H54 (cell line): ENCODE measurements at places on chromosomes 2 and 18.

DNA sequence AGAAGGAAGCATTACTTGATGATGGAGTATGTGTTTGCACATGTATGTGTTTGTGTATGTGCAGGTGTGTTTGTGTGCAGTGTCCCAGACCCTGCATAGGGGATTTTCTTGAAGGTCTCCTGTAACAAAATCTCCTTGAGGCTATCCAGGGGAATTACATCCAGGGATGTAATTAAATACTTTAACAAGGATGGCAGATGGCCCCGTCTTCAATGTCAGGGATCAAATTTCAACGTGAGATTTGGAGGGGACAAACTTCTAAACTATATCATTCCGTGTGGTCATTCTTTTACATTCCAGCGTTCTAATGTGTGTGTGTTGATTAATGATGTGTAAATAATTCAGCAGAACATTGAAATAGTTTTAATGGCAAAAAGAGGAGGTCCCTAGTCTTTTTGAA, 3.3 kb downstream of the UGT1A9 start:
- no peak for DNase-seq

GRCh38 chr2:233063976-233064411, 3.9 kb downstream of the INPP5D start:
- DNase-seq = no peak

- no peak for DNase-seq
Measured at GRCh38 chr2:238713198-238713826, 134.6 kb upstream of the TWIST2 start.

DNA sequence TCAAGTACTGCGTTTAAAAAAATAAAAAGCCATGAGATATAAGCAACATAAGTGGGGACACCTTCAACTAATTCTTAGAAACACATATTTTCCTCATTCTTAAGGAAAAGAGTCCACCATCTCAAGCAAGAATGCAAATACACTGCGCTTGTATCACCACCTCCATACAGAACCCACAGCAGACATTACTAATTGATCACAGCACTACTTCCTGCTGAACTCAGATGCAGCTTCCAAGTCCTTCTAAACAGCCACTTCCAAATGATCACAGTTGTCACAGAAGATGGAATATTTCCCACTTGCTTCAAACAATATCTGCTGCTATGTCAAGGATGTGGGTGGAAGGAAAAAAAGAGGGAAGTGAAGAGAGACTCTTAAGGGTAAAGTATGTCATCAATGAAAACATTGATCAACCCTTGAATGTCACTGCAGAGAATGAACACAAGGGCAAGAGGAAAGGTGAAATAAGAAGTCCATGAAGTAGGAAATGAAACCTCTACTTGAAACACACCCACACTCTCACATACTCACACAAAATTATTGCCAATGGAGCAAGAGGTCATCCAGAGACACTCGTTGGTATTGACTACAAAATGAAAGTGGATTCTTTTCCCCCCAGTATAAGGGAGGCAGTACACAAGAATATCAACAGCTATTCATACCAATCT, 22.1 kb downstream of the TGFA start:
- DNase-seq = no peak

DNA sequence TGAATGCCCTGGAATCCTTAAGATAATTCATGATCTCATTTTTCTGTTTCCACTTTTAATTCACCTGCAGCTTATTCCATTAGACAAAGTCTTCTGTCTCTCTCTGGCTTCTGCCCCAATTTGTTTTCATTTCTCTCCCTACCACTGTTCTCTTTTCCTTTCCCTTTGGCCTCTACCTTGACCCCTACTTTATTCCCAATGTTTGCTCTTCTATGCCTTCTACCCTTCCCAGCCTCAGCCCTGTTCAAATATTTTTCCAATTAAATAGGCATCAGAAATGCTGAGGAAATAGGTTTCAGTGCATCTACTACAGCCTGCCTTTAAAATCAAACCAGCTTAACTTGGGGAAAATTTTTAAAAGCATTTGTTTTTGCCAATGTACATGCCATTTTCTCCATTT, 443.7 kb upstream of the CWC22 start:
- no peak for DNase-seq

DNA sequence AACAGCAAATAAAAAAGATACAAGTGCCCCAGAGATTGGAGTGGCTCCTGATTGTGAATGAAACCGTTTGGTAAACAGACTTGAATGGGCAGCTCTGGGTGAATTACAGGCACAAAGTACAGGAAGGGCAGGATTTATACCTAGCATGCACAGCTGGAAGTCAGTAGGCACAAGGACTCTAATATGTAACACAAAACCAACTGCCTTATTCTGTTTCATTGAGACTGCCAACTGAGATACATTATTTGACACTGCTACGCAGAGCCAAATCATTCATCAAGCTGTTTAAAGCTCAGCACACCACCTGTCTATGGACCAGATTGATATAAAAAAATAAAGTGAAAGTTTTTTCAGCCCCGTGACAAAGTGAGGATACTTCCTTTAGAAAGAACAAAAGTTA, 541.2 kb downstream of the NUP35 start:
- DNase-seq = no peak

GRCh38 chr2:107728586-107728985, 98.1 kb upstream of the RGPD4 start:
- DNase-seq = no peak

GRCh38 chr2:168392024-168392423, 64.0 kb upstream of the CERS6 start:
- DNase-seq = no peak

DNA sequence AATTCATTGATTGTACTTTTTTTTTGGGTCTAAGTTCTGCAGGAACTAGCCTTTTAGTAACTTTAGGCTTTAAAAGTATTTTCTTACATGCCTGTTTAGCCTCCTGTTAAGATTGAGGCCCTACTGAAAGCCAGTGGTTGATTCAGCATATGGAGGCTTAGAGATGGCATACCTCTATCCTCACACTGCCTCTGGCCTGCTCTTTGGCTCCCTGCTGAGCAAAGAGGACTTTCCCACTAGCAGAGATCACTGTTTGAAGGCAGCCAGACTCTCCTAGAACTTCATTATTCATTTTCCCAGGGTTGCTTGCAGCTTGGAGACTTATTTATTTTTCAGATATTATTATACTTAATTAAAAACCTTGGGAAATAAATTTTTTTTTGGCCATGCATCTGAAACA, 405.6 kb upstream of the MEX3C start:
- no peak for DNase-seq

- DNase-seq = no peak
Measured at GRCh38 chr18:45662468-45662867, 47.2 kb downstream of the SLC14A2 start.

- DNase-seq = no peak
Measured at GRCh38 chr2:121263996-121264715, 20.8 kb downstream of the TFCP2L1 start.

GRCh38 chr2:120451334-120451733, 105.4 kb downstream of the INHBB start:
- no peak for DNase-seq

DNA sequence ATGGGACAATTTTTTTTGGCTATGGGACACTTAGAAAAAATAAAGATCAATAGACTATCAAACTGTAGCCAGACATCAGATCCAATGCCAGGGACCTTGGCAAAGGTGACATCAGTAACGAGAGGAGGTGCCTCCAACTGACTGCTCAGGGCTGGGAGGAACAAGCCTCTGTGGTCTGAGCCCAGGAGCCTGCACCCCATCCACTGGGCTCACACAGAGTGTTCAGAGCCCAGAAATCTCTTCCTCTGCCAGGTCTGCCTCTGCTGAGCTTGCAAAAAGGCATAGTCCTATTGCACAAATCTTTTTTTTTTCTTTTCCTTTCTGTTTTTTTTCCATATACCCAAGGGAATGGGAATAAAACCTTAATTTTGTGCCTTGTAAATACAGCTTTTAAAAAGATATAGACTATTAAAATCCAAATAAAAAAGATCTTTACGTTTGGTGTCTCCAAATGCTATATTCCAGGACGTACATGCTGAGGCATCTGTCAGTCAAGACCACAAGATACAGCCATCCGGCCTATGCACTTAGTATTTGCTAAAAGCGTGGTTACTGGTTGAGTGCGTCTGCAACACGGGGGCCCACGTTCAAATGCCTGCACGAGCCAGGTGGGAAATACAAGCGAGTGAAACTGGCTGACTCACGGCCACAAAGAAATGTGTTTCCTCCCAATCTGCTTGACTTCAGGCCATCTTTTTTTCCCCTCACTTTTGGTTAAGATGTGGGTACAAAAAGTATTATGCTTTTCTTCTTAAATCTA, 7.8 kb upstream of the ARHGAP25 start:
- DNase-seq = no peak

- DNase-seq = no peak
Measured at GRCh38 chr2:26238311-26238958, 6.0 kb downstream of the HADHA start.

GRCh38 chr2:103419506-103419905, 657.7 kb downstream of the TMEM182 start:
- DNase-seq = no peak

DNA sequence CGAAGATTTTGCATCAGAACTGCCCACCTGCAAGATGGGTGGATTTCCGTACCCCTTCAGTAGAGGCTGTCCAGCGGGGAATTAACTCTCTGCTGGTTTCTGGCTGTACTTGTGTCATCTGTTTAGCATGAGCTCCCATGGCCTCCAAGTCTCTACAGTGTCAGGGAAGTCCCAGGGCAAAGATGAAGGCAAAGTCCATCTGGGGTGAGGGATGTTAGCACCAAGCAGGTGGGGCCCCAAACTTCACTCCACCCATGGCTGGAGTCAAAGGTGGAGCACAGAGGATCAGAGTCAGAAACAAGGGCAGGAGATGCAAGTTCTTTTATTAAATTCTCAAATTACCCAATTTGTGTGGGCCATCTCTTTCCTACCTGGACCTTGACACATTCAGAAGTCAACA, 78.0 kb downstream of the TNFRSF11A start:
- DNase-seq = no peak

DNA sequence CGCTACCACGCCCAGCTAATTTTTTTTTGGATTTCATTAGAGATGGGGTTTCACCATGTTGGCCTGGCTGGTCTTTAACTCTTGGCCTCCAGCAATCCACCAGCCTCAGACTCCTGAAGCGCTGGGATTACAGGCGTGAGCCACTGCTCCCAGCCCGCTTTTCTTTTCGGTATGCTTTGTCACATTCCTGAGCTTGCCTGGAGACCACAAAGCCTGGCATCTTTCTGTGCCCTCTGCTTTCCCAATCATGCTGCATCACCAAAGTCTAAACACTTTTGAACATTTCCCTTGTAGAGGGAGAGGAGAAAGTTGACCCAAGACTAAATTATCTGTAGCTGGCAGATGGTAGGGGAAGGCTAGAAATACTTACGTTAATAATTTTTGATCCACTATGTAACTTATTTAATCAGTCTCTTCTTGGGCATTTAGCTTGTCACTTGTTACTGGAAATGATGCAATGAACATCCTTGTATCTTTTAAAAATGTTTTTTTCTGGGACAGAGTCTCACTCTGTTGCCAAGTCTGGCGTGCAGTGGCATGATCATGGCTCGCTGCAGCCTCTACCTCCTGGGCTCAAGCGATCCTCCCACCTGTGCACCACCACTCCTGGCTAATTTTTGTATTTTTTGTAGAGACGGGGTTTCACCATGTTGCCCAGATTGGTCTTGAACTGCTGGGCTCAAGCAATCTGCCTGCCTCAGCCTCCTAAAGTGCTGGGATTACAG, 2.7 kb upstream of the NPC1 start:
- peak; percentile 39 for DNase-seq

DNA sequence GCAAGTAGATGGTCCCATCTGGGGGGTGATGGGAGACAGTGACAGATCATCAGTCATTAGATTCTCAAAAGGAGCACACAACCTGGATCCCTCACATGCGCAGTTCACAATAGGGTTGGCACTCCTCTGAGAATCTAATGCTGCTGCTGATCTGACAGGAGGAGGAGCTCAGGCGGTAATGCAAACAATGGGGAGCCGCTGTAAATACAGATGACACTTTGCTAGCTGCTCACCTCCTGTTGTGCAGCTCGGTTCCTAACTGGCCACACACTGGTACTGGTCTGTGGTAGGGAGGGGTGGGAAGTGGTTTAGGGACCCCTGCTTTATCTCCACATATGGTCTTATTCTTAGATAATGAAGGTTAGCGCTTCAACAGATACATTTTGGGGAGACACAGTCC, 506.6 kb downstream of the PLCL1 start:
- no peak for DNase-seq

- DNase-seq = peak; percentile 15
Measured at GRCh38 chr2:230751062-230751461, 38.4 kb downstream of the CAB39 start.

GRCh38 chr2:75340560-75340959, 141.2 kb upstream of the TACR1 start:
- no peak for DNase-seq

DNA sequence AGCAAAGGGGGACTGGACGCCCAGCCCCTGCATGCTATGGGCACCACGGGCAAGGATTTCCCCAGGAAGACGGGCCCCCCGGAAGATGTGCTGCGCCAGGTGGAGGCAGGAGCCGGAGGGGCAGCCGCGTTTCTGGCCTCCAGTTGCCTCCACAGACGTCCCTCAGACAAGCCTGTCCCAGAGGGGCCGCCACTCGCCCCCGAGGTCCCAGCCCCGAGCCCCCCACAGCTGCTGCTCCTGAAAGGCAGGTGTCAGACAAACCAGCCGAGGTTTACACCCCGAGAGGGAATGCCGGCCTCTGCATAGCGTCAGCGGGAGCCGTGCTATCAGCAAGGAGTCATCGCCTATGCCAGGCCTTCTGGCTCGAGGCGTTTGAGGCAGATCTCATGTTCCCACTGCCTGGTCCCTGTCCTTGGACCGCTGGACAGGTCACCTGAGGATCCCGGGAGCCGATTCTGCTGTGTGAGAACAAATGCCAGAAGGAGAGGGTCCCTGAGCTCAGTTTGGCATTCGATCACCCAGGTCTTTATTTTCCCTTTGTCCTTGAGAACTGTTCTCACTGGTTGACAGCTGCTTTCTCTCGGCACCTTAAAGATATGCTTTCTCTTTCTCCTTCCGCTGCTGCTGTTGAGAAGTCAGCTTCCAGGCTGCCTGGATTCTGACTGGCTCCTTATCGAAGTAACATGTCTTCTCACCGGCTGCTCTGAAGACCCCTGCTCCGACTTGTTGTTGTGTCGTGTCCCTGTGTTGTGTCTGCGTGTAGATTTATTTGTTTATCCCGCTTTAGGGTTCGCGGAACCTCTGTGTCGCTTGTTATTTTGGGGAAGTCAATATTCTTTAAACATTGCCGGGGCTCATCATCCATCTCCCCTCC, 20.6 kb downstream of the CROCC2 start:
- no peak for DNase-seq

DNA sequence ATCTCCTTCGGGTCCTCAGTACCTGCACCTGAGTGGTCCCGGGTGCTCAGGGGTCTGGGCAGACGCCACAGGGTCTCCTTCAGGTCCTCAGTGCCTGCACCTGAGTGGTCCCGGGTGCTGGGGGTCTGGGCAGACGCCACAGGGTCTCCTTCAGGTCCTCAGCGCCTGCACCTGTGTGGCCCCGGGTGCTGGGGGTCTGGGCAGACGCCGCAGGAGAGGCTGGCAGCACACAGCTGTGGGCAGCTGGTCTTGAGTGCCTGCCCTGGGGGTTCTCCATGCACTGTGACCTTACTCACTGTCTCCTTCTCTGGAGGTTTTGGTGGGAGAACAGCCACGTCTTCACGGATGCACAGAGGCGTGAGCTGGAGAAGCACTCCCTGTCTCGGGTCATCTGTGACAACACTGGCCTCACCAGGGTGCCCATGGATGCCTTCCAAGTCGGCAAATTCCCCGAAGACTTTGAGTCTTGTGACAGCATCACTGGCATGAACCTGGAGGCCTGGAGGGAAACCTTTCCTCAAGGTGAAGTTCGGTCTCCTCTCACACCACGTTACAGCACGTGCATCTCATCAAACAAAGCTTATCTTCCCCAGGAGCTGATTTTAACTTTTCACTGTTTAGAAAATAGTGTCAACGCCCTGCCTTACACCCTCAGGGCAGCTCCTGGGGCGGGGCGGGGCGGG, 82.6 kb downstream of the TPO start:
- DNase-seq = no peak
